ENCODE measurements at places on chromosomes 5 and 9.

- no peak for DNase-seq
Observed at GRCh38 chr9:134156564-134157377, 7.6 kb downstream of the RNU6ATAC start.

GRCh38 chr9:132547976-132548730 is 34.3 kb upstream of the BARHL1 start:
- DNase-seq = no peak

DNA sequence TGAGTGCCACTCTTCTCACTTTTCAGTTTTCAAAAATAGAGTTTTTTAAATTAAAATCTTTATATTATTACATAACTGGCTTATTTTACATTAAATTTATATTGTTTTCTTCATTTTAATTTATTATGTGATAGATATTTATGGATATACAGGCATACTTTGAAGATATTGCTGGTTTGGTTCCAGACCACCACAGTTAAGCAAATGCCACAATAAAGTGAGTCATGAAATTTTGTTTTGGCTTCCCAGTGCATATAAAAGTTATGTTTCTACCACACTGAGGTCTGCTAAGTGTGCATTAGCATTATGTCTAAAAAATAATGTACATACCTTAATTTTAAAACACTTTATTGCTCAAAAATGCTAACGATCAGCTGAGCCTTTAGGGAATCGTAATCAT is 47.4 kb downstream of the NDUFS4 start:
- DNase-seq = no peak

- DNase-seq = no peak
Observed at GRCh38 chr5:40240671-40241070, 439.0 kb upstream of the PTGER4 start.

DNA sequence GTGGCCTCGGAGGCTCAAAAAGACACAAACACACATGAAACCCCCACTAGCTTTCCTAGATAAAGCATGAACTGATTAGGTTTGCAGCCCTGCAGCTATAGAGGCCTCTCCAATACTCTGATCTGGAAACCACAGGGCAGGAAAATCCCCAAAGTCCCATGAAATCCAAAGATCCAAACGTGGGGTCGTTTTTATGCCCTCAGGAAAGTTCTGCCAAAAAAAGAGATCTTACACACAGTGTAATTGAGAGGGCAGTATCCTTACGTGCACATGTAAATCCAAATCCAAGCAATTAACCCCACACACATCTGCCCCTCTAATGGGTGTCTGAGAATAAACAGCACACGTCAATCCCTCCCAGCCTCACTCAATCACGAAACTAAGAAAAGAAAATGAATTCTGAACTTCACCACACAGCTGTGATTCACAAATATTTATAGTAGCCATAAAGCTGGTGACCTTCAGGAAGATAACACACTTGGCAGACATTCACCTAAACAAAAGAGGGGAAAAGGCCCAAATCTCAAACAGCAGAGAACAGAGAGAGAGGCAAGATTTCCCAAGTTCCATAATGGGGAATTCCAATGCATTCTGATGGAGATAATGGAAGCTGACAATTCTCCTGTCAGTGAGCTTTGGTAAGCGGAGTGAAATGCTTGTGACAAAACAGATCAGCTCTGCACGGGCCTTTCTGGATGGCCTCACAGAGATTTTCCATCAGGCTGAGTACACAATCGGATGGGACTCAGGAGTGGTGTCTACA is 114.2 kb downstream of the SEMA5A start:
- DNase-seq = no peak

- no peak for DNase-seq
Observed at GRCh38 chr5:113194591-113194990, 218.0 kb downstream of the DCP2 start.

GRCh38 chr9:76658510-76659231 is 105.6 kb upstream of the PCA3 start:
- DNase-seq = no peak

GRCh38 chr5:129904667-129905472 is 605 bp downstream of the CHSY3 start:
- no peak for DNase-seq

DNA sequence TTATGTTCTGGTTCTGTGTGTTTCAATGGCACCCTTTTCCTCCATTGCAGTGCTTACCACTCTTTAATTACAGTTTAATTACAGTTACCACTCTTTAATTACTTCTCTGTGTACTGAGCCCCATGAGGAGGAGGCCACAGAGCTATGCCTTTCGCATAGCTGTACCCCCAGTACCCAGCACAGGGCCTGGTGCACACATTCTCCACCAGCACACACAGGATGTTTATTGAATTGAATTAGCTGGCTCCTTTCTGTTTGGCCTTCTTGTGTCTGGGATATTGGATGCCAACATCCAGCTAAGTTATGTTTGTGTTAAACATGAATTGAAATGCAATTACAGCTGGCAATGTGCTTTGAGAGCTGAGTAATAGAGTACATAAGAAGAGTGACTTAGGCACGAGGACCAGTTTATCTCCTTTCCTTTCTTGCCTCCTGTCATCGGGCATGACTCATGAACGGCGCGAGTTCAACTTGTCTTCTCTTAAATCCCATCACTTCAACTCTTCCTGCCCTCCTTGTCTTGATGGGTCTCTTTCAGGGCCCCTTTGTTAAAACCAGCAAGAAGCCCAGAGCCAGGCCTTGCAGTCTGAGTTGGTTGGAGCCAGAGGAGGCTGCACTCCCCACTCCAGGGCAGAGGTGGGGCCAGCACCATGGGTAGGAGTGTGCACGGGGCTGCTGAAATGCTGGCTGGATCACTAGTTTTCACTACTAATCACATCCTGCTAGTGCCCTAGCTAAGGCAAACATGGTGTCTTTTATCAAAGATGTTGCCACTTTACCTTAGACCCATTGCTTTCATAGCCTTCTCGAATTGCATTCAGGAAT is 37.4 kb downstream of the MVB12B start:
- DNase-seq = no peak

DNA sequence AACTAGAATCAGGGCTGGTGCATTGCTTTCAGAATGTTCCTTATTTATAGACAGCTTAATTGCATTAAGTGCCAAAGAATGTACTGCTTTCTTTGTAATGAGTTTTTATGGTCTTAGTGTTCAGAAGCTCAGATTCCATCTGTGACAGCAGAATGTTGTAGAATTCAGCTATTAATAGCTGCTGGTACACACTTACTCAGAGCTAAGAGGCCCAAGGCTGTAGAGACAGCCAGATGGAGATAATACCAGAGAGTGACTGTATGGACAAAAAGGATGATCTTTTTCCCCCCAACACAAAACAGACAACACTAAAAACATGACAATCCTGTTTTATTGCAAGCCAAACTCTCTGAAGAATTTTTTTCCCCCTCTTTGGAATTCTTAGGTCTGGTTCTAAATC is 50.2 kb downstream of the PPP2R2B start:
- no peak for DNase-seq

- DNase-seq = no peak
Observed at GRCh38 chr5:110115503-110115902, 425.8 kb downstream of the MAN2A1 start.

- no peak for DNase-seq
Observed at GRCh38 chr5:133794771-133795415, 173.5 kb downstream of the C5orf15 start.

DNA sequence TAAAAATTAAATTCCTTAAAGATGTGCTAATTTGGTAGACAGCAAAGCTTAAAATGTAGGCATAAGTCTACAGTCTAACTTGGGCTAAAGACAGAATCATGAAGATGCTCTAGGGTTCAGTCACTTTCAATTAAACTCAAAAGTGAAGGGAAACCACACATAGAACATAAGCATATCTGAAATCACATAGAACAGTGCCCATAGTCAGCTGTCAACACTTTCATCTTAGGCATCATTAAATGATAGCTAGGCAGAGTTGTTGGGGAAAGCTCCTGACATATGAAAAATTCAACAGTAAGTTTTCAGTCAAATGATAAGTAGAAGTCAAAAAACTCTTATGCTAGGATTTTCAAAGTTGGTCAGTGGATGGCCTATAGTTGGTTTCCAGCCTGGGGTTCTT is 11.0 kb downstream of the DAB2 start:
- DNase-seq = no peak

DNA sequence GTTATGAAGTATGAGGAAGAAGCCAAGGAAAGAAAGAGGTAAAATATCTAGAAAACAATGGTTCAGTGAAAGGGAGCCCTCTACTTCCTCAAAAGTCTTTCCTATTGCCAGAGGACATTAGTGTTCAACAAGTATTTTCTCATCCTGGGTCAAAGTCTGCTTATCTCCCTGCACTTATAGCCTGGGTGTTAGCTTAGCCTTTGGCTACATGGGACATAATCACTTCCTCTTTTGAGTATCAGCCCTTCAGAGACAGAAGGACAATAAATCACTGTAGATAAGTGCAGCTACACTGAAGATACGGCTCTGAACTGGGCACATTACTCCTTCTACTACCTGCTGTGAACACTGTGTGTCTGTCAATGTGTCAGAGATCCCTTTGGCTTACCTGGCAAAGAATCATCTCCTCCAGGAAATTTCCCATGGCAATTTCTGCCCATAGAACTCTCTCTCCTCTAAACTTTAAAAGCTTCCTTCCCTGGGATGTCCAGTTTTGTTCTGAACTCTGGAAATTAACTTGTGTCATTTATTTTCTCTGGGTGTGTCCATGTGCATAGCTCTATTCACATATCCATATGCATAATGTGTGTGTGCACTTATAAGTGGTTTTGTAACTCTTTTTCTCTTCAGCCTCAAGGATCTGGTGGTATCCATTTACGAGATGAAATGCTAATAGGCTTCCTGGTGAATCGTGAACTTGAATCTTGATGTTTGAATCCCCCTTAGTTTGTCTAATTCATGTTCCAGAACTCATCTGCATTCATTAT is 30.0 kb upstream of the RECK start:
- DNase-seq = no peak

DNA sequence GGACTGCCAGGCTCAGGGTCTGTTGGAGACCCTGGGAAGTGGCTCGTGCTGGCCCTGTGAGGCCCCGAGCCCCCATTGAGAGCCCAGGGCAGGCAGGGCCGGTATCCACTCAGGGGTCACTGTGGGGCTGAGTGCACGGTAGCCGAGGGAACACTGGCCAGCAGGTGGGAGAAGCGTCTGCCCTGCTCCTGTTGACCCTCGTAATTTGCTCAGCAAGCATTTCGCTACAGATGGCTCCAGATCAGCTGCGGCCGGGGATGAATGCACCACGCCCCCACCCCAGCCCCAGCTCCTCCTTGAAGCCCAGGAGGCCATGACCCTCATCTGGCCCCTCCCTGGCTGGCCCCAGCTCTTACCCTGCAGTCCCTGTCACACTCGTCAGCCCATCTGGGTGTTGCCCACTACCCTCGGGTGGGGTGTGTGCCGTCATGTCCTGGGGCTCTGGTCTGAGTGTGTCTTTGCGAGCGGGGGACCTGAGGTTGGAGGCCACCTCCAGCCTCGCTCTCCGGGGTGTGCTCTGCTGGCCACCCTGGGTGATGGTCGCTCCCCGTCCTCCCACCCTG is 6.1 kb upstream of the NRARP start:
- no peak for DNase-seq

DNA sequence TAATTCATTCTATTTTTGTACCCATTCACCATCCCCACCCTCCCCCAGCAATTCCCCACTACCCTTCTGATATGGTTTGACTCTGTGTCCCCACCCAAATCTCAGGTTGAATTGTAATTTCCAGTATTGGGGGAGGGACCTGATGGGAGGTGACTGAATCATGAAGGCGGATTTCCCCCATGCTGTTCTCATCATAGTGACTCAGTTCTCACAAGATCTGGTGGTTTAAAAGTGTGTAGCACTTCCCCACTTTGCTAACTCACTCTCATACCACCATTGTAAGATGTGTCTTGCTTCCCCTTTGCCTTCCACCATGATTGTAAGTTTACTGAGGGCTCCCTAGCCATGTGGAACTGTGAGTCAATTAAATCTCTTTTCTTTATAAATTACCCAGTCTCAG is 25.9 kb upstream of the TESK1 start:
- no peak for DNase-seq

DNA sequence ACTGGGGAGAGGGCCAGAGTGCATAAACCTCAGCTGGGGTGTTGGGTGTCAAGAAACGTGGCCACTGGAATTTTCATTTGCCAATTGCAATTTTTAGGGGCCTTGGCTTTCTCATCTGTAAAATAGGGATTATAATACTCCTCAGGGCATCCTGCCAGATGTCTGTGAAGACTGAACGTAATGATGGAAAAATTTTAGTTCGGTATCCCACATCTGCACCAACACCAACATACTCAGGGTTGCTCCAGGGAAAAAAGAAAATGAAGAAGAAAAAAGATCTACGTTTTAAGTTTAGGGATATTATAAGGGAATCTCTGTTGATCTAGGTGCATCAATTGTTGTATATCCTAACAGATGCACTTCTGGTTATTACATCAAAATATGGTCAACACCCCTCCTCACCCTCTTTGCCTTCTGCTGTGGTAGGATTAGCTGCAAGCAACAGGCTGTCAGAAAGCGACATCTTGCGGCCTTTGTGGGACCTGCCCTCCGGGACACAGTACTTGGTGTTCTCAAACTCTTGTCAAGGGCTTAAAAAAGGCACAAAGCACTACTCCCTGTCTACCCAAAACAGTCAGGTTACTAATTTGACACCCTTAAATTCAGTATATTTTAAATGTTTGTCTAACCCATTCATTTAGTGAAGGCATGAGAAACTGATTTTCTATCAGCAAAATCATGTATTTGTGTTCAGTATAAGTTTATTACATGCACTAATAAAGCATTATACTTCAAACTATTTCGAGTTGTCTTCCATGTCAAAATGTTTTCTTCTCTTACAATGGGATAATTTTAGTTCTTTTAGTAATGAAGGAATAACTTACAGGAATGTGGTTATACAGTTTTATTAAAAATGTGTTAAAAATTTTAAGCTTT is 8.3 kb upstream of the TBC1D2 start:
- DNase-seq = no peak

DNA sequence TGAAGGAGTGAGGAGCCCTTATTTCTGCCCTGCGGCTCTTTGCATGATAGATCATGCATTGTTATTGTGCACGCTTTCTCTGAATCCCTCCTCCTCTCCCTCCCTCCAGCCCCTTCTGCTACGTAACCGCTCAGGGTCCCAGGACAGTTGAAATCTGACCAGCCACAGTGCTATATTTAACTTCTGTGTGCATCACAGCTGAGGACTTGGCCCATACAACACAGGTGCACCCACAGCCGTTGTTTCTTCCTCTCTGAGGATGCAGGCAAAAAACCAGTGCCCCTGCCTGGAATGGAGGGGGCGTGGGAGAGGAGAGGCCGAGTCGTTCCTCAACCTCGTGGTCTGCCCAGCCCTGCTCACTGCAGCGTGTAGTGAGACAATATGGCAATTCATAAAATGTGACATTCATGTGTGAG is 335.6 kb upstream of the CLINT1 start:
- DNase-seq = no peak

DNA sequence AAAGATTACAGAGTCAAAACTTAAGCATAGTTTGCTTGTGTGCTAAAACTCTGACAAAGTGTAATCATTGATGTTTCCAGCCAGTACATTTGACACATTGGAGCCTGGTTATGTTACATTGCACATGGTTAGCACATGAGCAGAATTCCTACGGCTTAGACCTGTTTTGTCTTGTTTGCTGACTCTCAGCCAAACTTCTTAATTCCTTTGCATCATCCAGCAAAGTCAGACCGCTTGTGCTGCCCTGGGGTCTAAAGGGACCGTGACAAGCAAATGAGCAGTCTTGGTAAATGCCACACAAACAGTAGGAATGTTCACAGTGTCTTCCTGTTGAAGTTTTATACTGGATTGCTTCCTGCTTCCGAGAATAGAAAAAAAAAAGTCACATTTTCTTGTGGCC is 72.0 kb upstream of the ENTREP1 start:
- no peak for DNase-seq

Measured in NCI-H187 treated with DMSO at 0.1 percent for 48 hours (cell line).